GM12892 (cell line): ENCODE measurements at places on chromosomes 13 and 19.

- no peak for DNase-seq
These were observed 15.7 kb upstream of the PGLS start for GRCh38 chr19:17495639-17496296.

DNA sequence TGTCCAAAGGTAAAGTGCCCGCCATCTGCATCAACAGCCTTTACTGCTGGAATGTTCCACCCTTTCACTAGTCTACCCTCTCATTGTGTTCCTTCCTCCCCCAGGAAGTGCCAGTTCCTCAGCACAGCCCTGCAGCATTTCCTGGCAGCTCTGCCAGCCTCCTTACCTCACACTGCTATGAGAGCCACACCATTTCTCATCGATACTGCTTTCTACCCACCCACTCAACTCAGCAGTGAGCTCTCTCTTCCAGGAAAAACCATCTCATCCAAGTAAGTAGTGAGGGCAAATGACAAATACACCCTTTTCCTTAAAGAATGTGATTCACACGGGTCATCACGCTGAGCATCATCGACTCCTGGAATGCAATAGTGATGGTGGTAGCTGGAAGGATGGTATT, 19.8 kb downstream of the UQCRFS1 start:
- no peak for DNase-seq

- no peak for DNase-seq
These were observed 196.6 kb upstream of the GPR12 start for GRCh38 chr13:26957182-26957581.

GRCh38 chr13:99265821-99266426, 7.7 kb upstream of the GPR18 start:
- DNase-seq = no peak

- peak; percentile 90 for DNase-seq
These were observed 5.2 kb upstream of the LMNB2 start for GRCh38 chr19:2461751-2462634.

DNA sequence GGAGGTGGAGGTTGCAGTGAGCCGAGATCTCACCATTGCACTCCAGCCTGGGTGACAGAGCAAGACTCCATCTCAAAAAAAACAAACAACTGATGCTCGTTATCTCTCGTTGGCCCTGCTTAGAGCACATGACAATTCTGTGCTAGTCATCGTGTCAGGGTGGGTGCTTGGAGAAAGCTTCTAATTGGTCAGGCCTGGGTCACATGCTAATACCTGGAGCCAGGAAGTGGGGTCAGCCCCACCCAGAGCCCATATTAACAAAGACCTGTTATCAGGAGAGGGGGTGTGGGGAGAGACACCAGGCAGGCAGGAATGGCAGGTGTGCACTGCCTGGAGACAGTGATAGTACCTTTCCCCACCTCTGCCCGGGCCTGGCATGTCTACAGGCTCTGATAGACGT, 84.9 kb downstream of the DPF1 start:
- no peak for DNase-seq

DNA sequence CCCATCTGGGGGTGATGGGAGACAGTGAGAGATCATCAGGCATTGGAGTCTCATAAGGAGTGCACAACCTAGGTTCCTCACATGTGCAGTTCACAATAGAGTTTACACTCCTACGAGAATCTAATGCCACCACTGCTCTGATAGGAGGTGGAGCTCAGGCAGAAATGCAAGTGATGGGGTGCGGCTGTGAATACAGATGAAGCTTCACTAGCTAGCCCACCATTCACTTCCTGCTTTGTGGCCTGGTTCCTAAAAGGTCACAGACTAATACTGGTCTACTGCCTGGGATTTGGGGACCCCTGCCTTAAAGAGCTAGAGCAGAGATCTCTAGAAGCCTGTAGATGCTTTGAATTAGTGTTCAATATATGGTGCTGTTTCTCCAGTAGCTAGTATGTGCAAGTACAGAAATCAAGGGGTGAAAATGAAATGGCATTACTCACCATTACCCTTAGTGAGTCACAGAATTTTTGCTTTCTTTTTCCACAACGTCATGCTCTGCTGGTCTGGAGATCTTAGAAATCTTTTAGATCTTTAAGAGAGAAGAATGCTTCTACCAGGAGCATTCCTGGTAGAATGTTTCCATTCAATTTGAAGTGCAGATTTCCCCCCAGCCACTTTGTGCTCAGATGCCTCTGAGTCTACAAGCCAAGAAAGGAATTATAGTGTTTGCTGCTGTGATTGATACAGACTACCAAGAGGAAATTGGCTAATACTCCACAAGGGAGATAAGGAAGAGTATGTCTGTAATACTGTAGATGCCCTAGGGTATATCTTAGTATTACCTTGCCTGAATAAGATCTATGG, 2301.2 kb downstream of the PCDH9 start:
- DNase-seq = no peak

DNA sequence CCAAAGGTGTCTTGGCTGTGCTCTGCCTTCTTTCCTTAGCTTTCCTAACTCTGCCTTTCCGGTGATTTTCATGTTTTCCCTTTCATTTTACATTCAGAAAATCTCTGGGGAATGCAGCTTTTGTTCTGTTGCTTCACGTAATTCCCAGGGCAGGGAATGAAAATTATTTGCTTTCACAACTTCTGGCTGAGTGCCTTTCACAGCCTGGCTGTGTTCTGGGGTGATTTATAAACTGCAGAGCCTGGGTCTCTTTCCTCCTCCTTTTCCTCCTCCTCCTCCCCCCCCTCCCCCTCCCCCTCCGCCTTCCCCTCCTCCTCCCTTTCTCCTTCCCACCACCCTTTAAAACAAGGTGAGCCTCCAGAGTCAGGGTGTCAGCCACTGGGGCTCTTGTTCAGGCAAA, 84.3 kb downstream of the RNASEH2B start:
- DNase-seq = no peak

DNA sequence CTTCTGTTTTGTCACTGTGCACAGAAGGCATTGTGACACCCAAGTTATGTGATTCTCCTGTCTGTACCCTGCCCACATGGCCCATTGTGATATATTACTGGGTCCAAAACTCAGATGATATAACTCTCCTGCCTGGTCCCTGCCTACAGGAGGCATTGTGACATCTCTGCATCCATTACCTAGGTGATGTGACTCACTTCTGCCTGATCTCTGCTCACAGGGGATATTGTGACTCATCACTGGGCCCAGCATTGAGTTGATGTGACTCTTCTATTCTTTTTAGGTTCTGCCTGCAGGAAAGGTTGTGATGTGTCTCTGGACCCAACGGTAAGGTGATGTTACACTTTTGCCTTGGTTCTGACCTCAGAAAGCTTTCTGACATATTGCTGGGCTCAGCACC, 67.9 kb upstream of the ZNF724 start:
- no peak for DNase-seq

DNA sequence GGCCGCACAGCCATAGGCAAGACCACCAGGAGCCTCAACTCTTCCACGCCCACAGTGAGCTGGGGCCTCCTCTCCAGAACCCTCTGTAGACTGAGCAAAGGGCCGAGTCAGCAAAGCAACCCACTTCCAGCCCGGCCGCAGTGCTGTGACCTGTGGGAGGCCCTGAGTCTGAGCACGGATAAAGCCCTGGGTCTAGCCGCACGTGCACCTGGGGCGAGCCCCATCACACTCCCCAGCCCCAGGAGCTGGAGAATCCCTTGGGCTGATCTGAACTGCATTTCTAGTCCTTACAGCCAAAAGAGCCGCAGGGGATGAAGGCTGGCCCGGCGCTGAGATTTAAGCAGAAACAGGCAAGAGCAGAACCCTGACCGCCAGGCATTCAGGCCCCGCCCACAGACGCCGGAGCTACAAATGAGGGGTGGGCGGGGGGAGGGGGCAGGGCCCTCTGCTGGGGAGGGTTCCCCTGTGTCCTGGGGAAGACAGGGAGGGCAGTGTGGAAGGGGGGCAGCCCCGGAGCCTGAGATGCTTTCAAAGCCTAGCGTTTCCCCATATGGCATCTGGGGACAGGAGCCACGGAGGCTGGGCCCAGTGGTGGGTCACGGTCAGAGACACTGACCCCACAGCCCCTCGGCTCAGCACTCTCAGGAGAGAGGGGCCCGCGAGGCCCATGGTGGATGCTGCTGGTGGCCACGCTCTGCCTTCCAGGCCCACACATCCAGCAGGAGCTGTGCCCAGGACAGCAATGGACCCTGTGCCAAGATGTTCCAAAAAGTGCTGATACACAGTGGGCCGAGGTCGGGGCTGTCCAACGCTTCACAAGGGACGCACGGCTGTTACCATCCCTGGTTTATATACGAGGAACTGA, 4.9 kb downstream of the TMEM259 start:
- no peak for DNase-seq

DNA sequence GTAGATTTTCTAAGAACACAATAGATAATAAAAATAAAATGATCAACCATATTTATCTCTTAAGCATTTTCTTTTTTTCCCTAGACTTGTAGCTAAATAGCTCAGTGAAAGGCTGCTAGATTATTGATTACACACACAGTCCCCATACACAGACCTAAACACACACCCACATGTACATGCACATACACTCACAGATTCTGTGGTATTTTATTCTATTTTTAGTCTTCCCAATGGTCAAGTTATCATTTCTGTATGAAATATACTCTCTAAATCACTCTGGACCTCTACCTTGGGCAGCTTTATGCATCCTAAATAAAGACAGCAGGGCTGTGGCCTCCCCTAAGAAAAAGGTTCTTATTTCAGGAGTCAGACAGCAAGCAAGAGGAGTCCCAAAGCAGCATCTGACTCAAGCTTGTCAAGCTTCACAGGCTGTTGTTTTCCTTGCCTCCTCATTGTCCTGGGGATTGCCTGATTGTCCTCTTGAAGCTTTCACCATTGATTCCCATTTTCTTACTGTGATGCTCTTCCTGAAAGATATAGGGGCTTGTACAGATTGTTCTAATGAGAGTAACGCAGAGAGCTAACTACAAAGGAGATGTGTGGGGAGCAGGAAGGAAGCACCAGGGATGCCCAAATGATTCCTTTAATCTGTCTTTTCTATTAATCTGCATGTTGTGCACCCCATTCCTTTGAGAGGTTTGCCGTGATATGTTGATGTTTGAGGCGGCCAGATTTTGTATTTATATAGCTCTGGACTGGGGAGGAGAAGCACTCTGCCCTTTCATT, 986.5 kb downstream of the PCDH17 start:
- DNase-seq = no peak

- DNase-seq = no peak
These were observed 313.8 kb upstream of the SPRY2 start for GRCh38 chr13:80654638-80655249.

- no peak for DNase-seq
These were observed 342.7 kb downstream of the ENOX1 start for GRCh38 chr13:43444081-43444480.

DNA sequence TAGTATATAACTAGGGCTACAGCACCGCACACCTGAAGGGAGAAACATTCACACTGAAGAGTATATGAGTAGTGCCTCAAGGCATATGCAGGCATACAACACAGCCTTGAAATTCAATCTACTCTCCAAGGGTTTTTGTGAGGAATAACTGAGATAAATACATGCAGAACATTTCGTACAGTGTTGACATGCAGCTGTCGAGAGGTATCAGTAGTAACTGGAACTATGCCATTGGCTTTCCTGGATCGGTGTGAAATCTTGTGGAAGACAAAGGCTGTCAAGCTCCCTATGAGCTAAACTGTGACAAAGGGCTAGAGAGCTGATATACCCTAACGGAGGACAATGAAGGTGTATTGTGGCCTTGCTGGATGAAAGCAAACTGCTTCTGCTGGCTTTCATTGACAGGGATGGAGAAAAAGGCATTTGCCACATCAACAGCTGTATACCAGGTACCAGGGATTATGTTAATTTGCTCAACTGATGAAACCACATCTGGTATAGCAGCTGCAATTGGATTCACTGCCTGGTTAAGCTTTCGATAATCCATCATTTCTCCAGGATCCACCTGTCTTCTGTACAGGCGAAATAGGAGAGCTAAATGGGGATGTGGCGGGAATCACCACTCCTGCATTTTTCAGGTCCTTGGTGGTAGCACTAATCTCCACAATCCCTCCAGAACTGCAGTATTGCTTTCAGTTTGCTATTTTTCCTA, 16.3 kb downstream of the MTRF1 start:
- DNase-seq = no peak

GRCh38 chr19:8404391-8405151, 8.5 kb upstream of the MARCHF2 start:
- no peak for DNase-seq

DNA sequence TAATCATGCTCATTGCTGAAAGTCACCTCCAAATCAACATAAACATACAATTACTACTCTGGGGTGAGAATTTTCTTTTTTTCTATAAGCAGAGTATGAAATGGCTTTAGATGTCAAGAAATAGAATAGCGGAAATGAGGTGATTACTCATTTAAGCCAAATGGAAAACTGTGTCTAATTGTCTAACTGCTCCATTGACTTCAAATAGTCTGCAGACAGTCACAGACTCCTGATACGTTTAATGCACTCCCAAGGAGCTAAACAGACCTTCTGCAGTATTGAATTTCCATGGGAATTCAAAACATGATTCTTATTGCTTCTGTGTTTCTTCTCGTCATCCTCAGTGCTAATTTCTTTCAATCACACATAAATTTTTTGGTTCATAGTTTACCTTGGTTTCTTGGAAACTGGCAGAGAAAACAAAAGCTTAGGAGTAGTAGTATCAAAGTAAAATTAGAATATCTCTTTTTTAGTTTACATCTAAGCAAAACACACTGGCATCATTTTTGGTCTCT, 865.2 kb upstream of the SLC10A2 start:
- DNase-seq = no peak

GRCh38 chr19:38557205-38557799, 60.5 kb downstream of the MAP4K1 start:
- DNase-seq = no peak

DNA sequence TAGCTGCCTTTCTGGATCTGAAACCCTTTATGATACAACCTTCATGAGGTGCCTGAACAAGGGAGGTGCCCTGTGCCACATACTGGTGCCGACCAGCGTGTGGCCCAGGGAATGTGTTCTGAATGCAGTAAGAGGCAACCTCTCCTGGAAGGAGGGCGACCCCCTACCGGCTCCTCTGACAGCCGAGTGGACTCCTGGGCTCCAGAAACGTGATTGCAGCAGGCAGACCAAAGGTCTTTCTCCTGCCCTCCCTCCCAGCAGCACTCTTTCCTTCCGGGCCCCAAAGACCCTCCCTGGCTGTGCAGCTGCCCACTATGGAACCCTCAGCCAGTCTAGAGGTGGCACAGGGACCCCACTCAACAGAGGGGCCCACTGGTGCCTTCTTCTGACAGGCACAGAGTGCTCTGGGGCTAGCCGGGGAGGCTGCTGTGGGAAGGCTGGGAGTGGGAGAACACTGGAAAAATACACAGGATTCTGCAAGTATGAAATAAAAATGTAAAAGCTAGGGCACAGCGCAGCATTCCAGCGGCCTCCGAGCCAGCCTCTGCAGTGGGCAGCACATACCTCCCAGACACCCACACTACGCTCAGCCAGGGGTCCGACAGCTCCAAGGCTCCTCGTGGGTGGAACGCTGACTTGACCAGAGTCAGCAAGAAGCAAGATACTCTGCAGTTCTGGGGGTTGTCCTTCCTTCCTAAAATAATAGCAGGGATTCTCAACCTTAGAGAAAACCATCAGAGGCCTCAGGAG, 14.9 kb downstream of the SH3GL1 start:
- no peak for DNase-seq
